Cortex of kidney (tissue), 1 donor: ENCODE measurements at places on chromosomes 5 and 9.

GRCh38 chr5:116672203-116672602 lies 97.6 kb upstream of the SEMA6A start:
- DNase-seq, result no peak

DNA sequence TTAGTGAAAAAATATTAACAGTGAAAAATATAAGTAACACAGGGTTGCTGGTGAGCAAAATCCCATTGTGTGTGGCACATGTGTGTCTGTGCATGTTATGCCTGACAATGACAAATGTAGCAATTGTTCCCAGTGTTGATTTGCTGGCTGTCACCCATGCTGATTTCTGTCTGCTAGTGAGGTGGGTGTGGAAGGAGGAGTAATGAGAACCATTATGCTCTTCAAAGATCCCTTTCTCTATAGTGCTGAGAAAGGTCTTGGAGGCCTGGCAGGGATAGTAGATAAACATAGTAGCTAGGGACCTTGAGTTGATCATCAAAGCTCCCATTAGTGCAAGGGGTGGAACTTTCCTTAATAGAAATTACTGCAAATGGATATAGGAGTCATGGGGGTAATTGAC lies 152.5 kb upstream of the CLINT1 start:
- no peak for DNase-seq

- no peak for DNase-seq
These were observed 292.4 kb downstream of the EFNA5 start for GRCh38 chr5:107378218-107378899.

- DNase-seq, result no peak
These were observed 30.3 kb downstream of the CAST start for GRCh38 chr5:96692441-96692840.
